Osteoblast (primary cell): ENCODE measurements at places on chromosomes 4 and X. TPM values are rescaled to one million over a fixed set of nuclear protein-coding genes. Genes with fewer than 3 reads are reported as not detected.

GRCh38 chrX:127011629-127012028 is 192.1 kb downstream of the PRR32 start:
- no peaks in the 10 kb centered on the region for H3K36me3 ChIP-seq
- H3K27ac ChIP-seq: no peak overlapping the region
- no peak for DNase-seq
- no peak overlapping the region for H3K4me3 ChIP-seq
- no peaks in the 10 kb centered on the region for H3K27me3 ChIP-seq

DNA sequence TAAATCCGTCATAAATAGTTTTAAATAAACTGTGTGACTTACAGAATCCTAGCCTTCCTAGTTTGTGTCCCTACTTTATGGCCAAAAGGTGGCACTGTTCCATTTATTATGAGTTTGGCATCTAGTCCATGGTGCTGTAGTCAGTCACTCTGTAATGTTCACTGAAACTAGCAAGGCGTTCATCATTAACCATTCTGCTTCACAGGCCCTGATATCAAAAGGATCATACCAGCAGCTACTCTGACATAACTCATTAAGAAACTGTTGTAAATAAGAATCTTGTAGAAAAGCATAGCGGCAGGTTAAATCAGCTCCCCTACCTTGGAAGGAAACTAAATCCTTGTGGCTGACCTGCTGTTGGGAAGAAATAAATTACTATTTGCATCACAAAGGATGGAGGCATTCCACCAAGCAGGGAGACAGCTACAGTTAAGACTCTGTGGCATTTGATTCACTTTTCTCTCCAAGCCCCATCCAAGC is 919.6 kb upstream of the DIAPH2 start:
- H3K4me1 ChIP-seq: no peaks in the 10 kb centered on the region
- no peak overlapping the region for H3K27ac ChIP-seq
- no peak overlapping the region for H3K4me3 ChIP-seq
- DNase-seq: no peak
- H3K36me3 ChIP-seq: no peaks in the 10 kb centered on the region

DNA sequence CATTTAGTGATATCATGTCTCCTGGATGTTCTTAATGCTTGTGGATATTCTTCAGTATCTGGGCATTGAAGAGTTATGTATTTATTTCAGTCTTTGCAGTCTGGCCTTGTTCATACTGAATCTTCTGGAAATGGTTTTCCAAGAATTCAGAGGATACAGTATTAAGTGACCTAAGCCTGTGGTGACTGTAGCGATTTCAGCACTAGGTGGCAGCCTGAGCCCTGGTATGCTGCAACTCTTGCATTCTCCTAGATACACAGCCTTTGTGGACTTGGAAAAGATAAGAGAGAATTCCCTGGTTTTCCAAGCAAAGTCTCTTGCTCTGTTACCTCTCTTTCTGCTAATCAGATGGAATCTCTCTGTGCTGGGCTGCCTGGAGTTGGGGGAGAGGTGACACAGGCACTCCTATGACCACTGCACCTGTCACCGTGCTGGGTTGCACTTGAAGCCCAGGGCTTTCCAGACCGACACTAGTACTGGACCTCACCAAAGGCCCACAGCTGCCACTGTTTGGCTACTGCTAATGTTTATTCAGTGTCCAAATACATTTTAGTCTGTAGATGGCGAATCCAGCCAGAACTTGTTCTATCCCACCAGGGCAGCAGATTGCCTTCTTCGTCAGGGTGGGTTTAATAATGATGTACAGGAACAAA is 19.3 kb upstream of the SPIN2A start:
- H3K36me3 ChIP-seq: no peaks in the 10 kb centered on the region
- H3K4me1 ChIP-seq: no peaks in the 10 kb centered on the region
- no peak overlapping the region for H3K4me3 ChIP-seq
- H3K27ac ChIP-seq: no peak overlapping the region

DNA sequence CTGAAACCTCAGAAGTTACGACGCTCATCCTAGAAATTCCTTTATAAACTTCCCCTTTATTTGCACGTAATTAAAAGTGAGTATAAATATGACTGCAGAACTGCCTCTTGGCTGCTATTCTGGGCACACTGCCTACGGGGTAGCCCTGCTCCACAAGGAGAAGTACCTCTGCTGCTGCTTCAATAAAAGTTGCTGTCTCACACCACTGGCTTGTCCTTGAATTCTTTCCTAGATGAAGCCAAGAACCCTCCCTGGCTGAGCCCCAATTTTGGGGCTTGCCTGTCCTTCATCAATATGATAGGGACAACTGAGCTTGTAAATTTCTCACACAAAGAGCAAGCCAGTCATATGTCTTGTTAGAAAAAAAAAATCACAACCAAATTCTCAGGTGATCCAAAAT is 115.8 kb downstream of the VEGFC start:
- no peaks in the 10 kb centered on the region for H3K27me3 ChIP-seq

PCSK1N gene
- not detected in 2 replicates for total RNA-seq

UGT2B15 gene
- total RNA-seq: not detected in 2 replicates

USP26 gene
- total RNA-seq: not detected in 2 replicates
